ENCODE measurements at places on chromosomes 12 and 14.

DNA sequence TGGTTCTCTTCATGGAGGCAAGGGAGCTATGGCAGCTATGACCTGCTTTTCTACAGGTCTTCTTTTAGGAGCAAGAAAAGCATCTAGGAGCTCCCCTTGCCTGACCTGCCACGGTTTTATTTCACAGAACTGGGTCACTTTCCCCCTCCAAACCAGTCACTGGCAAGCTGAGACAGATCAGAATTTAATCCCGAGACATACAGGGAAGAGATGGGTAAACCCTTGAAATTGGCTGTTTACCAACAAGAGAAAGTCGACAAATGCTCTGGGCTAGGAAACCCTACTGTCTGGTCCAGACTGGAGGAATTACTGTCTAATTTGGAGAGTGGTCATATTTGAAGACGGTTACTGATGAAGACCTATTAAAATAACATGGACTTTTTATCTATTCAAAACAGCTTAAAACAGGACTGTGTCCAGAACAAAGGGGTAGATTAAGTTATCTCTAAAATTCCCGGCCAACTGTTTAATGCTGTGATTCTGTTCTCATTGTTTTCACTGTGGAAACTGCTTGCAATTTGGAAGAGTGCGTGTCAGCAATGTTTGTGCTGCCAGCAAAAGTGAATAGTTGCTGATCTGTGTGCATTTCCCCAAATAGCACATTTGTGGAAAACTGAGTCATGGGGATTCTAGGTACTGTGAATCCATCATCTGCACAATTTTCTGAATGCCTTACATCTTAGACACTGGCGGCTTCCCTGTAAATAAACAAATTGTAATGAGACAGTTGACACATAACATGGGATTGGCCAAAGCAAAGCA lies 73.4 kb upstream of the EEA1 start:
- no peak for DNase-seq

GRCh38 chr12:12156828-12157227 lies 86.1 kb downstream of the BCL2L14 start:
- no peak for DNase-seq

DNA sequence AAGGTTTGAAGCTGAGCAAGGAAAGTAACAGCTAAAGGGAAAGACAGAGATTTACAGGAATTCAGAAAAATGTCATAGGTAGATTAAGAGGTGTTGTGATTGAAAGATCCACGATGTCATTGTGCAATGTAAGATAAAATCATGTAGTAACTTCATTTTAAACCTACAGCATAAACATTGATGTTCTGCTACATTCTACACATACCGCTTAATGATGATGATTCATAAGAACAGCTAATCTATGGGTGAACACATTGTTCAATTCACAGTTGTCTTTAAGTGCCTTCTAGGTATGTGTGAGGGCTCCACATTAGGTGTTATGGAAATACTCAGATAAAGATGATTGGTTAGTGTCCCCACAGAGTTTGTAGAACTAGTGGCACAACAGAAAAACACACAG lies 170.9 kb downstream of the GRIP1 start:
- DNase-seq, result no peak

- no peak for DNase-seq
Measured at GRCh38 chr12:118042091-118042490, 18.9 kb downstream of the WSB2 start.

DNA sequence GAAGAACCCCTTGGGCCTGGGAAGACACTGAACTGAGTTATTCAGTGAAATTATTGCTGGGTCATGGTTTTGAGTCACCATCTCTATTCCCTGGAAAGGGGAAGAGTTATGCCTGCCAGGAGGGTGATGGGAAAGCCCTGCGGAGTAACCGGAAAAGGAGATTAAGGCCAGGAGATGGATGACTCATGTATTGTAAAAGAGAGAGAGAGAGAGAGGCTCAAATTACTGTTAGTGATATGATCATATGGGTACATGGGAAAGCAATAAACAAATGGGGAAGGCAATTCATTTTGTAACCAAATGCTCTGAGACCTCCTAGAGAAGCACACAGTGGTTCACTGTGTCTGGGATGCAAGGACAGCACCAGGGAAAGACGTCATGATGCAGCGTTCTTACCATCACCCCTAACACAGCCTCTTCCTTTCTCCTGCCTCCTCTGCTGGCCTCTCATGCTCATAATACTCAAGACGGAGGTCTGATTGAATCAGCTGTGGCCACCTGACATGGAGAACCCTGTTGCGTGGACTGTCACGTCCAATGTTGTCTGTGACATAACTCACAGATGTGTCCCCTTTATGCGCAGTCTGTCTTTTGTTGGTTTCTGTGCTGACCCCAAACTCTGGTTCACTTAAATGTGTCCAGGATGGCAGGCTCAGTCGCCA lies 243.7 kb downstream of the TMEM132D start:
- no peak for DNase-seq

- no peak for DNase-seq
Measured at GRCh38 chr12:27966870-27967269, 5.7 kb downstream of the PTHLH start.

Measured in stimulated activated CD8-positive, alpha-beta memory T cell treated with anti-CD3 and anti-CD28 coated beads, Interleukin-4, amount 100 ng/mL, for 1 hour (primary cell).